ENCODE measurements at places on chromosomes 5 and 9.

DNA sequence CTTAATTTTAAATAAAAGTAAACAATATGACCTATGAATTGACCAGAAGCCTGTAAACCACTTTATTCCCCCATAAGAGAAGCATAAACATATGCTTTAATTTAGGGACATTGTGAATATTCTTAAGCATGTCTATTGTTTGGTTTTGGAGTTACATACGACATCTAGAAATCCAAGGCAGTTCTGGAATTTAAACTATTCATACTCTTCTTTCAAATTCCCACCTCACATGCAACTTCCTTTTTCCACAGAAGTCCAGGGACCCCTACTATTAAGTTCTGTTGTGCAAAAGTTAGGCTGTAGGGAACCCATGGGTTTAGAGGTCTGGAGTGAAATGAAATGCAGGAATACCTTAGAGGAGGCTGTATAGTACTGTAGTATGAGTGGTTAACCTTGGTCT lies 2.1 kb downstream of the RIC1 start:
- no peak for DNase-seq

GRCh38 chr9:73643379-73644013 lies 491.8 kb downstream of the ANXA1 start:
- DNase-seq = no peak

DNA sequence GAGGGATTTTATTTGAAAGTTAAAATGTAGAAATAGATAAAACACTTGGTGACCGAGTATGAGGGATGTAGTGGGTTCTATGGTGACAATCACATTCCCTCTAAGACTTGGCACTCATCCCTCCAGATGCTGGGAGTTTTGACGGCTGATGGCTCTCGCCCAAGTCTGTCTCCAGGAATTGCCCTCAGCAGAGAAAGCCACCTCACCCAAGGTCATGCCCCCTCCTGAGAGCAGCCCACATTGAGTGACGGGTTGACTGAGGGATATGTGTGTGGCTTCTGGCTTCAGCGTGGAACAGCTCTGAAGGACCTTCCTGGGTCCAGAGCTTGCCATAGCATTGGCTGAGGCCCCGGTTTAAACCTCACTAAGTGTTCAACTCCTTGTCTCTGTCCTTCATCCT lies 19.4 kb downstream of the CAVIN4 start:
- DNase-seq = no peak

DNA sequence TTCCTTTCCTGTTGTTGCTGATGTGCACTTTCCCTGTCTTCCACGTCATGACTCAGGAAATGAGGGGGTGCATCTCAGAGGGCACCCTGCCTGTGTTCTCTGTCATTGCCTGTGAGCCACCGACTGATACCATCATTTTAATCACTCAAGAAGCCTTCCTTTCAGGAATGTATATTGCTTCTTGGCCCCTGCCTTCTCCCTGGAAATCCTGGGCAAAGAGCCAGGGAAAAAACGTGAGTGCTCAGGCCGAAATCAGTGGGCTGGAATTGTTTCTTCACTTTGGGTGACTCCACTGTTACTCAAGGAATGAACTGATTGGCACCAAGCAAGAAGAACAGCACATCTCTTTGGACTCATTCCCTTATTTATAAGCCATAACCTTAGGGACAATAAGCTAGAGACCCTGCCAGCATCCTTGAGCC lies 126.1 kb downstream of the SNX18 start:
- no peak for DNase-seq

Measured in neuronal stem cell (in vitro differentiated cells).